ENCODE measurements at places on chromosomes 7 and 10.
A peak's percentile ranks its signal among the peaks of the same experiment; 100 is the strongest.

- no peak for DNase-seq
Observed at GRCh38 chr10:72424561-72424960, 69.8 kb upstream of the DNAJB12 start.

- no peak for DNase-seq
Observed at GRCh38 chr7:37942934-37943610, 22.6 kb downstream of the EPDR1 start.

GRCh38 chr7:142185069-142185468 lies 72.8 kb downstream of the PRSS58 start:
- no peak for DNase-seq

DNA sequence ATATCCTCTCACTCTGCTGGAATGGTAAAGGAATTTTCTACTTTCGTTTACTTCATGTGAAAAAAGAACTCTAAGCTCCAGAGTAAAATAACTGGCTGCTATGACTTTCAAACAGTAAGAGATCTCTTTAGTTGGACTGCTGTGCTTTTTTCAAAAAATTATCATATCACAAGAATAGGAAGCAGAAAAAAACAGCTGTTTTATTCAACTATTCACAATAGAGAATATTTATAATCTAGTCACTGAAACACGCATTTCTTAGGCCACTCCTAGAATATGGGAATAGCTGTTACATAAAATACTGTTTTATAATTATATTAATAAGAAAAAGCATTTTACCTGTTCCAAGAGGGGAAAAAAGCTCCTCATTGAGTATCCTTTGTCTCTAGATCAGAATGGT lies 29.7 kb downstream of the NOC3L start:
- no peak for DNase-seq

DNA sequence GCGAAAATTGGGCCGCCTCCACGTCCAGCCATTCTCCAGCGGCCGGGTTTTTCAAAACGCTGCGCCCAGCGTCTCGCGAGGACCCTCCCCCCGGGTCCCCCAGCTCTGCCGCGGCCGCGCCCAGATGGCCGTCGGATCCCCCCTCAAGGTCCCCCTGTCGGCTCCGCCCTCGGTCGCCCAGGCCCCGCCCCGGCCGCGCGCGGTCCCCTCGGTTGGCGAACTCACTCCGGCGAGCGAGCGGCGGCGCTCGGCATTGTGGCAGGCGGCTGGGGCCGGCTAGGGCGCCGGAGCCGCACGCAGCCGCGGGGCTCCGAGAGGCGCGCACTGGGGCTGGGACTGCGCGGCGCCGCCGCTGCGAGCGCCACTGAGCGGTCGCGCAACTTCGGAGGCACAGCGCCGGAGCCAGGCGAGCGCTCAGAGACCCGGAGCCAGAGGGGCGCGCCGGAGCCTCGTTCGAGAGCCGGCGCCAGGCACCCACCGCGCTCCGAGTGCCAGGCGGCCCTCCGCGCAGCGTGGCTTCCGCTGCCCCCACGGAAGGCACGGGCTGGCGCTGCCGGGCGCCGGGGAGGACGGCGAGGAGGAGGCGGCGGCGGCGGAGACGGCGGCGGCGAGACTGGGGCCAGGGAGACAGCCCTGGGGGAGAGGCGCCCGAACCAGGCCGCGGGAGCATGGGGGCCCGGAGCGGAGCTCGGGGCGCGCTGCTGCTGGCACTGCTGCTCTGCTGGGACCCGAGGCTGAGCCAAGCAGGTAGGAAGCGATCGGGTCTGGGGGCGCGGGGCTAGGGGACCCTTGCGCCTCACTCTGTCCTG lies at the start of gene UNC5B:
TSS of gene UNC5B (plus strand) at position 253 of the 809 bp plus-strand sequence. CDS start at position 669, 416 bp downstream.
- peak; percentile 72 for DNase-seq

- DNase-seq: no peak
Observed at GRCh38 chr7:113922049-113922448, 3.2 kb upstream of the PPP1R3A start.

- DNase-seq: no peak
Observed at GRCh38 chr7:10685040-10685439, 288.6 kb upstream of the PHF14 start.
